ENCODE measurements at places on chromosomes 7 and 10.

DNA sequence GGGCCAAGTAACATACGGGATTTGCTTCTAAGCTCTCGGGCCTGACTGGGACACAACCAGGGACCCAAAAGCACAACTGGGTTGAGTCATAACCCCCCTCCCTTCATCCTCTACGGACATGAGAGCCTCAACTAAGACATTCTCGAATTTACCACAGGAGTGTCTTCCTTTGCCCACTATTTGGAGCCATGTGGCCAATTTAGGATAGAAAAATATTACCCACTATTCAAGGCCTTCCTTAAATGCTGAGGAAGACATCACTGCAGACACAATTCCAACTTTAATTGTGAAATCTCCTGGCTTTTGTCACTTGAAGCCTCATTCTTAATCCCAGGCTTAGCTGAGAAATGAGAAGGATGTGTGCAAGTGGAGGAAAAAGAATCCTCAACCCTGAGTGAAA lies 11.8 kb downstream of the CTBP2 start:
- DNase-seq, result no peak

- no peak for DNase-seq
These were observed 27.8 kb downstream of the MKX start for GRCh38 chr10:27717861-27718260.

GRCh38 chr10:112844681-112845544 lies 105.1 kb upstream of the TCF7L2 start:
- DNase-seq, result no peak

DNA sequence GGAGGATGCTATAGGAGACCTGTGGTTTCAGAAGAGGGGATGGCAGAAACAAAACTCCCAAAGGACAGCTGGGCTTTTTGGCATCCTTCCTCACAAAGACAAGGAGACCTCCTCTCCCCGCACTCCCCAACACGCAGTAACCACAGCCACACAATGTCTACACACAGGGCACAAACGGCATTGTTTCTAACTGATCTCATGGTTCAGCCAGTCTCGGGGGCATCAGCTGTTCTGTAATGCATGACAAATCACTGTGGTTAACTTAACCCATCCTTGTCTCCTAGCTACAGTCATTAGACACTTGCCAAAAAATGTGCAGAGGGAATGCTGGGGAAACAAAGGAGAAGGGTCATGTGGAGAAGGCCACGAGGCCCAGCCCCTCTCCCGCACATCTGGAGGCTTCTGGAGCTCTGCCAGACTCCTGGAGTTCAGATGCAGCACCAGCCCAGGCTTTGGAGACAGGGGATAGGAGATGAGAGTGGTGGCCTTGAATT lies 7.6 kb upstream of the ADAMTS14 start:
- DNase-seq, result no peak

- no peak for DNase-seq
These were observed 24.5 kb downstream of the LRRC4 start for GRCh38 chr7:128006550-128007302.

DNA sequence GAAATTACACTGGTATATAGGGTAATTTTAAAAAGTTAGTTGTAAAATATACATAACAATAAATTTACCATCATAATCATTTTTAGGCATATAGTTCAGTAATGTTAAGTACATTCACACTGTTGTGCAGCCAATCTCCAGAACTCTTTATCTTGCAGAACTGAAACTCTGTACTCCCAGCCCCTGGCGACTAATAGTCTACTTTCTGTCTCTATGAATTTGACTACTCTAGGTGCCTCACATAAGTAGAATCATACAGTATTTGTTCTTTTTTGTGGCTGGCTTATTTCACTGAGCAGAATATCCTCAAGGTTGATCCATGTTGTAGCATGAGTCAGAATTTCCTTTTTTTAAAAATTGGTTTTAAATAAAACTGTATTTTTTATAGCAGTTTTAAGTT lies 41.4 kb downstream of the NRF1 start:
- DNase-seq, result no peak

- DNase-seq, result peak; percentile 17
These were observed 29.4 kb upstream of the SGMS1 start for GRCh38 chr10:50653142-50653541.

DNA sequence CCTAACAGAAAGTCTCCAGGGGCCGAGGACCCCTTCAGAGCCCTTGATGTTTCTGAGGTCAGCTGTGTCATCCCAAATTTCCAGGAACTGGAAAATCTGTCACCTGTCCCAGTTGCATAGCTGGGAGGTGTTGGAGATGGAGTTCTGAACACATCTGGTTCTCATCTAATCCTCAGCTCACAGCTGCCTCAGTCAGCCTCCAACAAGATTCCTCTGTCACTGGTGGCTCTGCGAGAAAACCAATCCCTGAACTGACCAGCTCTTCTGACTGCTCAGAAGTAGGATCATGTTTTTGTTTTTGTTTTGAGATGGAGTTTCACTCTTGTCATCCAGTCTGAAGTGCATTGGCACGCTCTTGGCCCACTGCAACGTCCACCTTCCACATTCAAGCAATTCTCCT lies 37.6 kb upstream of the MYL10 start:
- DNase-seq, result no peak

GRCh38 chr10:122703483-122704448 lies 4.1 kb upstream of the C10orf120 start:
- no peak for DNase-seq

DNA sequence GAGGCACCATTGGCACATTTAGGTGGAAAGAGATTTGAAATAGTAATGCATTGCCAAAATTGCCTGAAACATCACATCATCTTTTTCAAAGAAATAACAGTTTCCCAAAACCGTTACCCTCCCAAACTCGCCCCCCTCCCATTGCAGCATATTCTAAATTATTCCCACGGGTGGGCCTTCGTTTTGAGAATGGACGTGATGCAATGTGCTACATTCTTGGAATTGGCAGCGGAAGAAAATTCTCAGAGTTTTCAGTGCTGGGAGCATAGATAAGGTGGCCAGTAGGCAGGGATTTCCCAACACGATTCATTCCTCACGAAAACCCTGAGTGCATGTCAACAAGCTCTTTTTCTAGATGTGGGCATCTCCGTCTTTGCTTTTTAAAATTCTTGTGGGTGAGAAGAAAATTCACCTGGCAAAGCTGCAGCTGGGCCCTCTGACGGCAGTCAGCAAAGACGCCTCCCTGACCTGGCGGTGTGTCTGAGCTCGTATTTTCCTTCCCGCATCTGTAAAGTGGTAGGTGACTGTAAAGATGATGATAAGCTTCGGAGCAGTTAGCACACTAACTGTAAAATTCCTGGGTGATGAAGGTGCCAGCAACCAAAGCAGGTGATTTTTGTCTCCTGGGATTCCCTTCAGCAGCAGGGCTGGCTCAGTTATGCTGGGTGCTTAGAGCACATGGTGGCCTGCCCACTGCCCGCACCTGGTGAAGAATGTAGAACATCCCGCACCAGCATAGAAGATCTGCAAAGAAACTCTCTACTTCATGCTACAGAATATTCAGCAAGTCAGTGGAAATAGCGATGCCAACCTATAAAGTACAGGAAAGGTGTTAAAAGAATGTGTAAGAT lies 141.9 kb upstream of the KLF6 start:
- DNase-seq, result no peak

DNA sequence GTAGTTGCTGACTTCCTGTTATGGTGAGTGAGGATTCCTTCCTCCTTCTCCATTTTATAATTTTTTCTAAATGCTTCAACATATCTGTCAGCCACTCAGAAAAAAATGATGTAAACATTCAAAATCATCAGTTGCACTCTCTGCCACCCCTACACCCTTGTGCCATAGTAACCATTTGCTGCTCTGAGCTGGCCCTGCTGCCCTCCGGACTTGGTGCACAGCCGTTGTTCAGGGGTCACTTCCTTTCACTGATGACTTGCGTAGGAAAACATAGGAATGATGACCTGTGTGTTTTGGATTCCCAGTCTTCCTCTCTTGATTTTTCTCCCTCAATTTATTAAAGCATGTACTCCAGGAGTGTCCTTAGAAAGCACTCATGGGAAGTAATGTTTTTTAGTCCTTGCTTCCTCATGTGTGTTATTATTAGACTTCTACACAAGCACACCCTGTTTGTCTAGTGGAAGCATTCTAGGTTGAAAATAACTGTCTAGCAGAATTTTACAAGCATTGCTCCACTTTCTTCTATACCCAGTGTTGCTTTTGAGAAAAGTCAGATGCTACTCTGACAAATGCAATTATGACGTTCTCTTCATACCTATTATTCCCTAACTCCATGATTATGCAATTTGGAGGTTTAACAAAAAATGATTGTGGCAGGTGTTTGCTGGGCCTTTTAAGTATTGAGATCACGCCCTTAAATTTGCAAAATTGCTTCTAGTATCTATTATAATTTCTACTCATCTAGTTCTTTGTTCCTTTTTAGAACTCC lies 62.6 kb upstream of the MTPN start:
- no peak for DNase-seq

DNA sequence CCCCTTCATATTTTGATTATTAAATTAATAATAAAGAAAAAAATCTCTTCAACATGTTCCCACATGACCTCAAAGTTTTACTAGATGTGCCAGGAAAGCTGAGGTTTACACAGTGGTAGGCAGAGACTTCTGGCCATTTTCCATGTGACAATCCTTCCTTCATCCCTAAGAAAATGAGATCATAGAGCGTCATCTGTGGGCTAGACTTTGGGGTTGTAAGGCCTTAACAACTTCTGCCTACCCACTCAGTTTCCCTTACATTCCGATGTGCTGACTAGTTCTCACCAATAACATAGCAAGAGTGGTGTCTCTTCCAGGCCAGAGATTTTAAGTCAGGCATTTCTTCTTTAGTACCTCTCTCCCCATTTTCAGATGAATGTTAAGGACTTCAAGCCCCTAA lies 171.1 kb upstream of the PHF14 start:
- DNase-seq, result no peak

GRCh38 chr7:15853832-15854470 lies 167.5 kb upstream of the MEOX2 start:
- no peak for DNase-seq

DNA sequence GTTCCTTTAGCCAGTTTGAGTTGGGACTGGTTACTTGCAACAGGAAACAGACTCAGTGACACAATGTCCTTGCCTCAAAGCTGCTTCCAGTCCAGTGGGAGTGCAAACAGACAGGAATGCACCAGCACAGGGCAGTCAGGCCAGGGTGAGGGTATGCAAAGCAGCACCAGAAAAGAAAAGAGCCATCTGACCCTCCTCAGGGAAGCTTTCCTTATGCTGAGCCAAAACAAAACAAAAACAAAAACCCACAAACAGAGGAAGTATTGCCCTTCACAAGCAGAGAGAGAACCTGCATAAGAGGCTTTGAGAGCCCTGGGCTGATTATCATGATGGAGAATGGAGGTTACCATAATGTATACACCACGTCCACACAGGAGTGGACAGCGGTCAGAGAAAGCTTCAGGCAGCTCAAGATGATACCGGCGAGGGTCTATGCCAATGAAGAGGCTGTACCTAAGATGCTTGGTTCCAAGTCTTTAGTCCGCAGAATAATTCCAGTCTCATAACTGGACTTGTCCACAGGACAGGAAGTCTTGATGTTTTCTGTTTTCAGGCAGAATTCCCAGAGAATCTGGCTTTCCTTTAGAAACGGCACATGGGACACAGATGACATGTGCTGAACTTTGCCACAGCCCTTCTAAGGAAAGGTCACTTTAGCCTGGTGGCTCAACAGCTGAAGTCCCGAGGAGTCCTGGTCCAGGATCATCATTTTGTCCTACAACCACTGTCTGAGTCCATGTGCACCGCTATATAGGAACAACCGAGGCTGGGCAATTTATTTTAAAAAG lies 263.3 kb downstream of the TNS3 start:
- no peak for DNase-seq

GRCh38 chr10:69049566-69049961 lies 38.3 kb upstream of the SRGN start:
- no peak for DNase-seq

DNA sequence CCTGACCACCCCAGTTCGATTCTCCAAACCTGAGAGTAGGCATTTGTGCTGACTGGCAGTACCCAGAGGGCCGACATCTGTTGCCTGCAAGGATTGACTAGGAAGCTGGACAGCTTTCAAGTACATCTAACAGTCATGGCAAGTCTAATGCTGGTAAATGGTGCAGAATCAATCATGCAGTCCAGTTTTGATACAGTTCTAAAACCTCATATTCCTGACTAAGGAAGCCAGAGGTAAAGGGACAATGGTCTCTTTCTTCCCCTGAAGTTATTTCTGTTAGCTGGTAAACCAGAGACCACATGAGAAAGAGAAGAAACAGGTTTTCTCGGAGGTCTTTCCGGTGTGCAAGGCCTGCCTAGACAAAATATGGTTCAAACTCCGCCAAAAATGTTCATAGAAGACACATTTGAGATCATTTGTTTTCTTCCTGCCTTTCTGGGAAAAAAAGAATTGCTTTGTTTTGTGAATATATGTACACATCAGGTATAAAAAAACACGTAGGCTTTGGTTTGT lies 97.1 kb downstream of the WDR37 start:
- no peak for DNase-seq

GRCh38 chr7:5232874-5233273 lies 42.8 kb downstream of the WIPI2 start:
- no peak for DNase-seq

- no peak for DNase-seq
These were observed 390.3 kb upstream of the MBL2 start for GRCh38 chr10:53162856-53163255.

DNA sequence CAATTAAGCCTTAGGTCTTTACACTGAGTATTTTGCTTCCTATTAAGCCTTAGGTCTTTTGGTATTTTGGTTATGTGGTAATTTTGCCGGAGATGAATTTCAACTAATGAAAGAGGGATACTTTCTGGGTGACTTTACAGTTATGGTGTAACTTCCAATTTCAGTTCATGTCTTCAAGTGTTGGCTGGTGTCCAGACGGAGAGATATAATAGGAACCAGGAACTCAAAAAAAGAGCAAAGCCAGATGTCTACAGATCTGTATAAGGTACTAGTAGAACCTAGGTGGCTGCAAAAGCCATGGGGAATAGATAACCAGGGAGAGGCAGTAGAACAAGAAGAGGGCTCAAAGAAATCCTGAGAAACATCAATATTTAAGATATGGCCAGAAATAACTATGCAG lies 12.3 kb downstream of the ERCC6 start:
- DNase-seq, result no peak

DNA sequence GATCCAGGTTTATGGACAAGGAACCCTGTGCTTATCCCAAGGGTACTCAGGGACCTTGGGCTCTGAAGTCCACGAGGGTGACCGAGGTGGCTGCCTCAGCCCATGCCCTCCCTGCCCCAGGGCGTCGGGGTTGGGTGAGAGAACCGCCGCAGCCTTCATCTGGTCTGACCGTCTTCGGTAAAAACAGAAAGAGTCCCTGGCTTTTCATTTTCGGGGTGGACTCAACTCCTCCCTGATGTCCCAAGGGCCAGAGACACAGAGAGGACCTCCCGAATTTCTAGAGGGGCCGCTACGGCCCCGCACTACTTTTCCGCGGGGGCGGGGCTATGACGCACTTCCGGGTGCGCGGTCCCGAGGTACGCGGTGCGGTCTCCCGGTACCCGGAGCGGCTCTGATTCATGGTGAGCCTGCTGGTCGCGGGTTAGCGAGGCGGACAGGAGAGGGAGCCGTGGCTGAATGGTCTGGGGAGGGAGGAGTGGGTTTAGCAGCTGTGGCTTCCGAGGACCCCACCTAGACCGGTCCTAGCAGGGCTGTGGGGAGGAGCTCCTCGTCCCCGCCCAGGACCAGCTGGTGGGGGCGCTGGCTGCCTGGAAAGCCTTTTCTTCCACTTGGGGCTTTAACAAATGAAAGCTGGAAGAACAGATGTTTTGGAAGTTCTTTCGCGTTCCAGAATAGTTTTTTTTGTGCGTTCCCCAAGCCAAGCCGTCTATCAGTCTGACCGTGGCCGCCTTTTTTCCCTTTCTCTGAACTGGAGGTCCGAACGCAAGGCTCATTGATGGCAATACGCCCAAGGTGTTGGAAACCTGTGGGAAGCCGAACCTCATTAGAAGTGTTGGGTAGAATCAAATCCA lies at the start of gene ZSCAN21:
Gene ZSCAN21, plus strand, starts transcription at position 334 of the 851 bp plus-strand sequence. CDS start 7,233 bp downstream, outside the sequence.
- peak; percentile 76 for DNase-seq

Data from CD8-positive, alpha-beta memory T cell (primary cell).